ENCODE measurements at places on chromosomes 6 and 20.

DNA sequence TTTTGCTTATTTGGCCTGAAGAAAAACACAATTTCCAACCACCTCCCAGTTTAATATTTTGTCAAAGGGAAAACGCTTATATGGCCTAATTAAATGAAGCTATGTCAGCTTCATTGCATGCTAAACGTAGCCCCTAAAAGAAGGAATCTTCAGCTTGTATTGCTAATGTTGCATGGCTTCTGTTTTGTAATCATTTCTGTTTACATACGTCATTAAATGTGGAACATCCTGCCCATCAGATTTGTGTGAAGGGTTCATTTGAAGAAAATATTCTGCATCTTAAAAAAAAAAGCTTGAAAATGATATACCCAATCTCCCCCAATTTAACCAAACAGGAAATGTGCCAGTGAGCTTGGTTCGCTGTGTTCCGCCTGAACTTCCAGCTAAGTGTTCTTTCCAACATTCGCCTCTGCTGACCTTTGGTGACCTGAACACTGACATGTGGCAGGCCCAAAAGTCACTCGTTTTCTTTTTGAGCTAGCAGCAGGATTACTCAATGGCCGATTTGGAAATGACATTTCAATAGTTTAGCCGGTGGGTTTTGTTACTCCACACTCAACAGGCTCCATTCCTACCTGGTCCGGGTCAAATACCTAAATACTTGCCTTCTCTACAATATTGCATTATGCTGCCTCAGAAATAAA is 12.7 kb upstream of the SIRT5 start:
- DNase-seq: no peak

- no peak for DNase-seq
Observed at GRCh38 chr6:50963952-50964351, 145.3 kb downstream of the TFAP2B start.

DNA sequence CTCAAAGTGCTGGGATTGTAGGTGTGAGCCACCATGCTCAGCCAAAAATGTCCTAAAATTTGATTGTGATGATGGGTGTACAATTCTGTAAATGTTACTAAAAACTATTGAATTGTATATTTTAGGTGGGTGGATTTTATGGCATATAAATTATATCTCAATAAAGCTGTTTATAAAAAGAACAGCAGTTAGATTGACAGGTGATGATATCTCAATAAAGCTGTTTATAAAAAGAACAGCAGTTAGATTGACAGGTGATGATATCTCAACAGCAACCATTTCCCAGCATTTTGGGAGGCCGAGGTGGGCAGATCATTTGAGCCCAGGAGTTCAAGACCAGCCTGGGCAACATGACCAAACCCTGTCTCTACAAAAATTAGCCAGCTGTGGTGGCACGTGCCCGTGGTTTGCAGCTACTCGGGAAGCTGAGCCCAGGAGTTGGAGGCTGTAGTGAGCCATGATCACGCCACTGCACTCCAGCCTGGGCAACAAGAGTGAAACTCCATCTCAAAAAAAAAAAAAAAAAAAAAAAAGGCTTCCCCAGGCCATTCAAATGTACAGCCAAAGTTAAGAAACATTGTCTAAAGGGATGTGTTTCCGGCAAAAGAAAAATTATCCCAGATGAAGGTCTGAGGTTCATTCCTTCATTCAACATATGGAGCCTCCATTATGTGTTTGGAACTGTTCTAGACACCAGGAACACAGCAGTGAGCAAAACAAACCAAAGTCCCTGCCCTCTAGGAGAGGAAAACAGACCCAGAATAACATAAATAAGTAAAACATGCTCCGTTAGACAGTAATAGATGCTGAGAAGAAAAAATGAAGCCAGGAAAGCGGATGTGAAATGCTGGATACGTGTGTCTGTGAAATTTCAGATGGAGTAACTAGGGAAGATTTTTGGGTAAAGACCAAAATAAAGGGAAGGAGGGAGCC is 1.6 kb upstream of the RBCK1 start:
- no peak for DNase-seq

GRCh38 chr20:35226884-35227681 is 593 bp downstream of the MMP24 start:
- peak; percentile 6 for DNase-seq

GRCh38 chr6:11668455-11668854 is 110.1 kb downstream of the ADTRP start:
- DNase-seq: no peak

DNA sequence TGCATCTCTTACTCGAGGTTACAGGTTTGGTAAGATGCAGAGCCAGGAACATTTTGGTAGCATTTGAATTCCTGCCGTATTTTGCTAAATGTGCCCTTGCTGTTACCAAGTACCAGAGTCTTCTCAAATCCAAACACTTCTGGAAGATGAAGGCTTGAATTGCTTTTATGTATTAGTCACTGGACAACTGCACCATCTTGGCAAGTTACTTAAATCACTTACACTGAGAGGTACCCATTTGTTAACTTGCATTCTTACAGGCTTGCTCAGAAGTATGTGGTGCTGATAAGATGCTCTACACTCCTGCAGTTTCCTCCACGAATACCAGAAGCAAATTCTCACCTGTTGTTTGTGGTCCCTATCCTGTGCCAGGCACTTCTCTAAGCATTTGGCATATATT is 12.7 kb downstream of the IL22RA2 start:
- DNase-seq: no peak

All from stimulated activated naive CD4-positive, alpha-beta T cell (primary cell).